Stimulated activated CD4-positive, alpha-beta T cell treated with anti-CD3 and anti-CD28 coated beads, Interleukin-1b, Interleukin-23, amount 100 ng/mL, for 4 hours (primary cell): ENCODE measurements at places on chromosomes 2 and 18.

DNA sequence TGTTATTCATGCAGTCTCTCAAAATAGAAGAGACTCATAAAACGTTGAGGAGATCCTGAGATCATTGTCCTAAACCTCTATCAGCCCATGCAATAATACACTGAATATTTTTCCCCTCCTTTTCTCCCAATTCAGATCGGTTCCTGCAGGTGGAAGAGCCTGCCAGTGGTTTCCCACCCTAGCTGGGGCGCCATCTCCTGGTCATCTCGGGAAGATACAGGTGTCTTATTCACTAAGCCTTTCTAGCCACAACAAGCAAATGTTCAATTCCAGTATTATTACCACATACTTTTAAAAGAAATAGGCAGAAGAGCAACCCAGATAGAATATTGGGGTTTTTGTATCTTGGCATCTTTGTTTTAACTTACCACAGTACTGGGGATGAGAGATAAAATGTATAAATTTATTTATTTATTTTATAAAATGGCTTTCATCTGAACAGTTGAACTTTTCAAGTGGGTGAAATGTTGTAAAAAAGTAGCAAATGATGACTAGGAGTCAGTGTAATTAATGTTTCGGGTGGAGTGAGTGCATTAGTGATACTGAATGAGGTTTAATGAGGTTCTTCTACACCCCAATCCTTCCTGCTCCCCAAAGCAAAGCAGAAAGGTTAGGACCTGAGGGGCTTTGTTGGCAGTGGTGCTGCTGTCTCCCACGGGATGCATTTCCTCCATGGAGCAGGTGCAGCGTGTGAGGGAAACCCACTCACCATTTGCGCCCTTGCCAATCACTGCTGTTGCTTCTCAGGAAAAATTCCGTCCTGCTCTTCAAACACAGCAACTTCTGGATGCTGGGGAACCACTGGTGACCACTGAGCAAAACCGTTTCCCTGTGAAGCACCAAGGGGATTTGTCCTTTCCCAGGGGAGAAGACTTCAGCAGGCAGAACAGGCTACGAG lies 147.1 kb upstream of the FHL2 start:
- peak; percentile 57 for DNase-seq

- DNase-seq = no peak
These were observed 28.4 kb upstream of the RNU4ATAC start for GRCh38 chr2:121502246-121502645.

GRCh38 chr2:191951376-191951775 lies 104.5 kb upstream of the CAVIN2 start:
- DNase-seq = no peak

DNA sequence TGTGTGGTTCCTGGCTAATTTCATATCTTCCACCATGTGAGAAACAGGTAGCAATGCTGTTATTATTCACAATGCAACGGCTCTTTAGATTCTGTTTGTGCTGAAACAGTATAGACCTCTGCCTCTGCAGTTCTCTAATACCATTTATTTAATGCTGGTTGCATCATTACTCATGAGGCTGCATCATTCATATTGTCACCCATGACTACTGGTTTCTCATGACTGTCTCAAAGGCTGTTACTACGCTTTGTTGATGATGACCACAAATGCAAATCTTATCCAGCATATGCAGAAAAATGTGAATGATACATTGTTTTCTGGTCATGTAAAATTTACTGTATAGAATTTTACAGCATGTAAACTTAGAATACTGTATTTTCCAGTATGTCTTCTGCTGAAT lies 22.5 kb downstream of the CAVIN2 start:
- no peak for DNase-seq

GRCh38 chr2:59176737-59177136 lies 935.6 kb upstream of the FANCL start:
- DNase-seq = no peak

DNA sequence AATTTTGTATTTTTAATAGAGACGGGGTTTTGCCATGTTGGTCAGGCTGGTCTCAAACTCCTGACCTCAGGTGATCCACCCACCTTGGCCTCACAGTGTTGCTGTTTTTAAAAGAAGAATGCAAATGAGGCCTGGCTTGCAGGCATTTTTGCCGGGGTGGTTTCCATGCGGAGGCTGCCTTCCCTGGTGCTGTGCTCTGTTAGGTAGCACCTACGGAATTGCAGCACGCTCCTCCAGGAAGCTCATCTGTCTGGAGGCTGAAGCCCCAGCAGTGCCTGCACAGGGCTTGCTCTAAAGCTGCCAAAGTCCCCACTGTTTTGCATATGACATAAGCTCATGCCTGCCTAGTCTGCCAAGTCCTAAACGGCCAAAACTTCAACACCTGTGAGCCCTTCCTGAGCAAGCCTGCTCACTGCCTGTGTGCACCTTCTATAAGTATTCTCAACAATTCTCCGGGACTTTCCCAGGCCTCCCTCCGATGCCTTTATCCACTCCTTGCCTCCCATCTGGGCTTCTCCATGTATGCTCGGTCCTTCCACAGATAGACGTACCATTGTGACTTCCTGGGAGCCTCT lies 551.3 kb upstream of the RAB6C start:
- DNase-seq = no peak

- DNase-seq = no peak
These were observed 10.1 kb downstream of the TEX51 start for GRCh38 chr2:126908721-126909177.

DNA sequence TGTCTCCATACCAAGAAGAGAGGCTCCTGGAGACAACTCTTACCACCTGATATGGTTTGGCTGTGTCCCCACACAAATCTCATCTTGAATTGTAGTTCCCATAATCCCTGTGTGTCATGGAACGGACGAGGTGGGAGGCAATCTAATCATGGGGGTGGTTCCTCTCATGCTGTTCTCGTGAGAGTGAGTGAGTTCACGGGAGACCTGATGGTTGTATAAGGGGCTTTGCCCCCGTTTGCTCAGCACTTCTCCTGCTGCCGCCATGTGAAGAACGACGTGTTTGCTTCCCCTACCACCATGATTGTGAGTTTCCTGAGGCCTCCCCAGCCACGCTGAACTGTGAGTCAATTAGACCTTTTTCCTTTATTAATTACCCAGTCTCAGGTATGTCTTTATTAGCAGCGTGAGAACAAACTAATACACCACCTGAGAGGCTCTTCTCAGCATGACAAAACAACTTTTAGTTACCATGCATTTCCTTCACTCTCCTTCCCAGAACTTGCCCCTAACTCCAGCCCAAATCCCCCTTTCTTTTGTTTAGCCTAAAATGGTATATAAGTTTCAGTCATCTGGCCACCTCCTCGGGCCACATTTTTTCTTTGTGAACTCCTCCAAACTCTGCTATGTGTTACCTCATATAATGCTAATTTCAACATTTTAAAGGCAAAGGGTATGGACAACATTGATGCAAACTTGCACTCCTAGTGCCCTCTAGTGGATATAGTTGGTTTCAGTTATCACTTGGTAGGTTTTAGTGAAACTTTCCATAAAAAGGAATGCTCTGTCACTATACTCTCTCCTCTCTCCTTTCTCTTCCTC lies 58.6 kb upstream of the SLC25A52 start:
- no peak for DNase-seq

DNA sequence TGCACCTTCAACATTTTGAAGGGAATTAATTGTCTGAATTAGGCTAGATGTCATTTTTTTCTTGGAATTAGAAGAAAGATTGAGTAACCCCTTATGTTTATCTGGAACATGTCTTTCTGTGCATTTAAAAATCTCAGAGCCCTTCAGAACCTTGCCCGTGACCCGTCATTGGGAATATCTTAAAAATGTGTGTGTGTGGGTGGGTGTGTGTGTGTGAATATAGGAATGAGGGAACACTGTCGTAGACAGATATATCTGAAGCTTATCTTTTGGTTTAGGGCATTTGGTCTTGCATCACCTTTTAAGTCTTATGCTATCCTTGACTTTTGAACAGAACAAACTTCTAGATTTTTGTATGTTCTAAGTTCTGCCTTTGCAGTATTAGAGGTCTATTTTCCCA lies 13.5 kb upstream of the IL1RL1 start:
- no peak for DNase-seq

GRCh38 chr2:74691929-74692328 lies 37.9 kb downstream of the SEMA4F start:
- no peak for DNase-seq

GRCh38 chr2:2704428-2705090 lies 373.5 kb upstream of the MYT1L start:
- no peak for DNase-seq

GRCh38 chr2:237299906-237300305 lies 114.1 kb downstream of the COL6A3 start:
- no peak for DNase-seq

GRCh38 chr2:151952691-151953456 lies 124.7 kb upstream of the ARL5A start:
- DNase-seq = no peak

- no peak for DNase-seq
These were observed 6.2 kb upstream of the ARMC9 start for GRCh38 chr2:231191896-231192872.
